ENCODE measurements at places on chromosomes 3 and 15.

- no peak for DNase-seq
Observed at GRCh38 chr3:61356685-61357084, 105.4 kb upstream of the FHIT start.

GRCh38 chr3:88093266-88093665 lies 34.2 kb downstream of the ZNF654 start:
- DNase-seq = no peak

DNA sequence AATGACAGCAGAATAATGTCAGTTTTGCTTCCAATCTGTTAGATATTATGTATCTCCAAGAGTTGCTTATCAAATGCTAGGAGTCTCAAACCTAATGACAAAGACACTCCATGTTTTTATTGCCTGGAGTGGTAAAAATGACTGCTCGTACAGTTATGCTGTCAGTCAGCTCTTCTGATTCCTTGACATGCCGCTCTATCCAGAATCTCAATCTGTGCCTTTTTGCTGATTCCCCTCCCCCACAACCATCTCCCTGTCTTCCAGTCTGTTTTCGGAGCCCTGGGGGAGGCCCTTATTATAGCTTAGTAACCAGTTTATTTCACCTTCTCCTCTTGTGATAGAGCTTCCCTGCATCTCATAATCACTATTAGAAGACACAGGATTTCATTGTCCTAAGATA lies 2.6 kb downstream of the MKRN2 start:
- DNase-seq = no peak

DNA sequence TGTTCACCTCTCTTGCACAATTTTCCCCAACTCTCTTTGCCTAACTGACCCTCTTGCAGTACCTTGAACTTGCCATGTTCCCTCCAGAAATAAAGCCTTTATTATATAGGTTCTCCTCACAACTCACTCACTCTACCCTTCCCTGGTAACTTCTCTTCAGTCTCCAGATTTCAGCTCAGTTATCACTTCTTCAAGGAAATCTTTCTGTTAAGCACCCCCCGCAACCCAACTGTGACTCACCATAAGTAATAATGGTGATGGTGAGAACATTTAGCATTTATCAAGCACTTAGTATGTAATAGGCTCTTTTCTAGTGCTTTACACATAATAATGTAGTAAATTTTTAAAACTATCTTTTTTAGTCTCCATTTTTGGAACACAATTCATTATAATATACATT lies 8.1 kb upstream of the OR5K1 start:
- no peak for DNase-seq

DNA sequence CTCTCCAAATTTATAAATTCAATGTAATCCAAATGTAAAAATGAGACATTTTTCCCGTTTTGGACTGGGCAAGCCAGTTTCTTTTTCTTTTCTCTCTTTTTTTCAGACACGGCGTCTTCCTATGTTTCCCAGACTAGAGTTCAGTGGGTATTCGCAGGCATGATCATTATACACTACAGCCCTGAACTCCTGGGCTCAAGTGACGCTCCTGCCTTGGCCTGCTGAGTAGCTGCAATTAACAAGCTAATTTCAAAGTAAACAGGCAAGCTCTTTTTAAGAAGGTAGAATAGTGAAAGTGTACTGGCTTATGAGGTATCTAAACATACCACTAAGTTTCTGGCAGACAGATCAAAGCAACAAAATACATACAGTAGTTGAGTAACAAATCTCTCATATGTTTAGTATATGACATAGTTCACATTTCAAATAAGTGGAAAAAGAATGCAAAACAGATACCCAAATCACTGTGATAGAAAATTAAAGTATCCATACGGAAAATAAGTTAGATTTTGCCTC lies 13.5 kb downstream of the HIGD1A start:
- DNase-seq = no peak

DNA sequence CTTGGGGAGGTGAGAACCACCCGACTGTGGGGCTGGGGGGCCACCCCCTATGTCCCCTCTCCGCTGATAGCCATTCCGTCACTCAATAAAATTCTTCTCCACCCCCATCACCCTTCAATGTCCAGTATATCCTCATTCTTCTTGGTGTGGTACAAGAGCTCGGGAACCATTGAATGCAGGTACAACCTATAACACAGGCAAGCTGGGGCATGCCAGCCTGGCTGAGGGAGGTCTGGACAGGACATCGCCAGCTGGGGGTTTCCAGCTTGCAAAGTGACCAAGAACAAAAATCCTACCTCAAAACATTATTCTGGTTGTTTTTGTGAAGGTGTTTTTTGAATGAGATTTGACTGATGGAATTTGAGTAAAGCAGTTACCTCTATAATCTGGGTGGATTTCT lies 19.6 kb upstream of the BDH1 start:
- no peak for DNase-seq

DNA sequence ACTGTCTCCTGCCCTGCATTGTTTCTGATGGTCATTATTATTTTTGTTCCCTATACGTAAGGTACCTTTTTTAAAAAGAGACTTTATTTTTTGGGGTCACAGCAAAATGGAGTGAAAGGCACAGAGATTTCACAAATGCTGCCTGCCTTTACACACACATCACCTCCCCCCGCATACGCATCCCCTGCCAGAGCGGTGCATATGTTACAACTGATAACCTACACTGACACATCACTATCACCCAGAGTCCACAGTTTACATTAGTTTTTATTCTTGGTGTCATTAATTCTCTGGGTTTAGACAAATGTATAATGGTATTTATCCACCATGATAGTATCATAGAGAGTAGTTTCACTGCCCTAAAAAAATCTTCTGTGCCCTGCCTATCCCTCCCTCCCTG lies 43.6 kb upstream of the KLF13 start:
- no peak for DNase-seq

DNA sequence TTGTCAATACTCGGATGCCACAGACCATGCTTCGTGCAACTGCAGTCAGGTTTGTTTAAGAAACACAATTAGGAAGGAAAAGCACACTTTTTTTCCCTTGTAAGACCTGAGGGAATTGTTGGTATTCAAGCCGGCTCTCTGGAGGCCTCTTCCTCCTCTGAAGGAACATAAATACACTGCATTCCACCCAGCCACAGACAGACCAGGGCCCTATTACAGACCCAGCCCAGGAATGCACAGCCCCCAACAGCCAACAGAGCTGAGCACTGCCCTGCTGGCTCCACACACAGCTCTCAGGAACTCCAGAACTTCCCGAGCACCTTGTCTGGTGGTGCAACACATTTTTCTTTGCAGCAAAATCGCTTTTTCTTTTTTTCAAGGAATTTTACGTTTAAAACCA lies 488.7 kb upstream of the PROK2 start:
- DNase-seq = no peak

- no peak for DNase-seq
Observed at GRCh38 chr3:81080608-81081007, 680.8 kb downstream of the GBE1 start.

- no peak for DNase-seq
Observed at GRCh38 chr3:145159640-145160039, 1001.3 kb downstream of the PLOD2 start.

- DNase-seq = no peak
Observed at GRCh38 chr15:80468796-80469195, 64.6 kb downstream of the ARNT2 start.

- no peak for DNase-seq
Observed at GRCh38 chr3:12165909-12166308, 7.2 kb upstream of the TIMP4 start.

- DNase-seq = no peak
Observed at GRCh38 chr3:159273608-159274007, 471.8 kb downstream of the MFSD1 start.

- no peak for DNase-seq
Observed at GRCh38 chr3:168025076-168025475, 70.6 kb downstream of the GOLIM4 start.

DNA sequence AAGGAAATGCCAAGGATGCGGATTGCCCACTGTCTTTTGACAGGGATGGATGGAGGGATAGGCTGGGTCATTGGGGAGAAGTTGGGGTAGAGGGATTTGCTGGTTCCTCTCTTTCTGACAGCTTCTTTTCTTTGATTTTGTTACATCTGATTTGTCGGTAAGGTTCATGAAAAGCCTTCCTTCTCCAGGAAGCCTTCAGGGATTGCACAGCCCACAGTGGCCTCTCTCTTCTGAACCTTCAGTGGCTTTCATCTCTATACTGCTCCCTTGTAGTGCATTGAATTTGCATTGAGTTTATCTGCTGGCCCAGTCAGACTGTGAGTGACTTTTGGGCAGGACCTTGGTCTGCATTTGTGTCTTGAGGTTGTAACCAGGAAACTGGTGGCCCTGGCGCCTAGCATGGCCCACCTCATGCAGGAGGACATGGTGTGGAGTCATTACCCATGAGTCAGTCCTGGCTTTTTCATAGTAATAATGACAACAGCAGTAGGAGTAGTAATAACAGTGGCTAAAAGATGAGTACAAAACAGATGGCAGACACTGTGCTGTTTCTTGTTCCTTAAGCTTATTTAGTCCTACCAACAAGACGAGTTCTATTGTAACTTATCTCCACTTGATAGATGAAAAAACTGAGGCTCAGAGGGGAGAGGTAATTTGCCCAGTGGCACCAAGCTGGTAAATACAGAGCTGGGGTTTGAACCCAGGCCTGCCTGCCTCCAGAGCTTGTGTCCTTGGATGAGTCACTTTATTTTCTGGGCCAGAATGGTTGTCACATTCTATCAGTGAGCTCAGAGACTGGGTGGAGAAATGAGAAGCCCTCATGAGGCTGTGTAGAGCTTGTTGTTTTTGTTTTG lies 28.4 kb downstream of the SMAD6 start:
- DNase-seq = no peak

DNA sequence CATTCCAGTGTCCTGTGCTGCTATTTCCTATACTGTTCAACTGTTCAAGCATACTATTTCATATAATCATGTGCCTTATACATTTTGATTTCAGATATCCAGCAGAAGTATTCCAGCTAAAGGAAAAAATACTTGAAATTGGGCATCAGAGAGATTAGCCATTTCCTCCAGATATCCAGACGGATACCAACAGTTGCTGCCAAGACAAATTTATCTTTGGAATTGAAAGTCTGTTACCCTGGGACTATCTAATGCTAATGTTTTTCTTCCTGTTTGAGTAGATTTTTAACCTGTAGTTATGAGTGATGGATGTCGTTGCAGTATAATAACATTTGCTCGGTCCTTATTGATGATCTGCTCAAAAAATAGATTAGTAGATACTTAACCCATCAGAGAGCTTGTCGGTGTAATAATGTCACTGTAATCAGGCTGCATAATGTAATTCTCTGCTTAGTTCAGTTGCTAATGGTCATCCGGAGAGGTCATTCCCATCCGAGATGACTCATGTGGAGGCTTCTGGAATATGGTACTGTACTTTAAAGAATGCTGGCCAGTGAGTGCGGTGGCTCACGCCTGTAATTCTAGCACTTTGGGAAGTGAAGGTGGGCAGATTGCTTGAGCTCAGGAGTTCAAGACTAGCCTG lies 51.5 kb downstream of the TIMP4 start:
- DNase-seq = no peak

DNA sequence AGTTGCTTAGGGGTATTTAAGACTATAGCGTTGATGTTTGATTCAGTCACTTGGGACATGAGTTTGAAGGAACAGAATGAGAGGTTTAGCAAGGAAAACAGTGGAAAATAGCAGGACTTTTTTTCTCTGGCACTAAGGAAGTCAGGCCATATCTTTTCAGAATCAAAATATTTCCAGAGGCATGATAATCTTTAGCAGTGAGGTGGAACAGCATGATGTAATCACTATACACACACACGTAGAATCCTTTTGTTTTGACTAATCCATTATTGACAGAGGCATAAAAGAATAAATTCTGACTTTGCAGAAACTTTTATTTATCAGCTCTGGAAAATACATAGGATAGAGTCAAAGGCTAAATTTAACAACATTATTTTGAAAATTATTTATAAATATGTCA lies 174.1 kb downstream of the ZPLD1 start:
- DNase-seq = no peak

GRCh38 chr3:103949693-103950092 lies 1417.0 kb upstream of the ALCAM start:
- no peak for DNase-seq

DNA sequence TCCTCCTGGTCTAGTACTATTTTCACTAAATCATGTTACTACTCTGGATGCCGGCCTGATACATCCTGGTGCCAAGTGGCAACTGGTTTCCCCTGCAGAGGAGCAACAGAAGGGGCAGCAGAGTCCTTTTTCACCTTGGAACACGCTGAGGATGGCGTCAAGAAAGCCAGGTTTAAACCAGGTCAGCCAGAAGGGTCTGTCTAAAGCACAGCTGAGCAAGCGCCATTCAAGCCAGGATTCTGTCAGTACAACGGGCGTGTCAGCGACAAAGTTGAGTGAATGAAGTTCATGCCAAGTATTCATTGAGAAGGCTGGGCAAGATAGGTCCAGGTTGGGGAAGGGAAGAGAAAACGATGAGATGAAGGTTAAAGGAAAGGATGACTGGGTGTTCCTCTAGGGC lies 88.2 kb downstream of the FBN1 start:
- no peak for DNase-seq

DNA sequence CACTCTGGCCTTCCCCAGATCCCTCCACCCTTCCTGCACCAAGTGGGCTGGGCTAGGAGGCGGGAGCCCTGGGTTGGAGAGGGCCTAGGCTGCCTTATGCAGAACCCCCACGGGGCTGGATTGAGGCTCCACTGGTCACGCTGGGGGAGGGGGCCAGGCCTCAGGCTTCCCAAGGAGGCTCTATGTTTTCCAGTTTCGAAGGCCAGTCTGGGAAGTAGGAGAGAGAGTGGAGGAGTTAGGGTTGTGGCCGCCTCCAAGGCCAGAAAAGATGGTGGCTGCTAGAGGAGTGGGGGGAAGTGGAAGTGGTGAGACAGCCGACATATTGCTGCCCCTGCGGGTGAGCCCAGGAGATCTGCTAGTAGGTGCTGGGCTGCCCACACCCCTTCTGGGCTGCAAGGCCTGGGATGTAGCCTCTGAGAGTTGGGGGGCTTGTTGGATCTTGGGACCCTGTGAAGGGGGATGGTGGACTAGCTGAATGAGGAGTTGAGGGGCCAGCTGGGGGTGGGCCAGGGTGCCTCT lies 1.2 kb downstream of the GNAI2 start:
- DNase-seq = no peak

GRCh38 chr3:184381261-184382224 lies 1.7 kb downstream of the CHRD start:
- no peak for DNase-seq

- DNase-seq = no peak
Observed at GRCh38 chr3:117490716-117491115, 781.1 kb downstream of the TUSC7 start.

- no peak for DNase-seq
Observed at GRCh38 chr15:81811736-81812135, 234.1 kb downstream of the MEX3B start.

DNA sequence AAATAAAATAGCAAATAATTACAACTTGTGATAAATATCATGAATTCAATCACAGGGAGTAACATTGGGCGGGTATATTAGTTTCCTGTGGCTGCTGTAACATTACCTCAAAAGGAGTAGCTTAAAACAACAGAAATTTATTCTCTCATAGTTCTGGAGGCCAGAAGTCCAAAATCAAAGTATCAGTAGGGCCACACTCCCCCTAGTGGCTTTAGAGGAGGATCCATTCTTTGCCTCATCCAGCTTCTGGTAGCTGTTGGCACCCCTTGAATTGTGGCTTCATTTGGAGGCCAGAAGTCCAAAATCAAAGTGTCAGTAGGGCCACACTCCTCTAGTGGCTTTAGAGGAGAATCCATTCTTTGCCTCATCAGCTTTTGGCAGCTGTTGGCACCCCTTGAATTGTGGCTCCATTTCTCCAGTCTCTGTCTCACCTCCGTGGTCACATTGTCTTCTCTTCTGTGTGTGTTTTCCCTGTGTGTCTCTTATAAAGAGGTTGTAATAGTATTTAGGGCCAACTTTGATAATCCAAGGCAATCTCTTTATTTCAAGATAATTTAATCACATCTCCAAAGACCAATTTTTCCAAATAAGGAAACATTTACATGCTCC lies 3.1 kb upstream of the CFAP20DC start:
- no peak for DNase-seq

- DNase-seq = no peak
Observed at GRCh38 chr15:101434032-101434920, 55.2 kb downstream of the PCSK6 start.

Measured in vagina (tissue), 2 donors.